Muscle of leg (tissue), 16 donors: ENCODE measurements at places on chromosomes 5 and 9. TPM values are rescaled to one million over a fixed set of nuclear protein-coding genes. Genes with fewer than 3 reads are reported as not detected.

DNA sequence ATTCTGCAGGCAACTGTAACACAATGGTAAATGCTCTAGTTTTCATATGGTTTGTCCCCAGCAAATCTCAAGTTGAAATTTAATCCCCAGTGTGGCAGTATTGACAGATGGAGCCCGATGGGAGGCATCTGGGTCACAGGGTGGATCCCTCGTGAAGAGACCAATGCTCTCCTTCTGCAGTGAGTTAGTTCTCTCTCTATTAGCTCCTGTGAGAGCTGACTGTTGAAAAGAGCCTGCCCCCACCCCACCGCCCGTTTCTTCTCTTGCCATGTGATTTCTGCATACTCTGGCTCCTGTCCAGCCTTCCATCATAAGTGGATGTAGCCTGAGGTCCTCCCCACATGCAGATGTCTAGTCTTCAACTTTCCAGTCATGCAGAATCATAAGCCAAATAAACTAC is 27.0 kb downstream of the IARS1 start:
- H3K27me3 ChIP-seq, result no peaks in the 10 kb centered on the region
- H3K36me3 ChIP-seq, result peaks cover 84% of the 10 kb centered on the region
- no peak overlapping the region for H3K27ac ChIP-seq
- DNase-seq, result no peak
- H3K4me3 ChIP-seq, result no peak overlapping the region

- H3K4me1 ChIP-seq, result no peaks in the 10 kb centered on the region
- no peaks in the 10 kb centered on the region for H3K36me3 ChIP-seq
- DNase-seq, result no peak
- H3K27ac ChIP-seq, result no peak overlapping the region
- no peaks in the 10 kb centered on the region for H3K27me3 ChIP-seq
Observed at GRCh38 chr9:72401396-72401795, 36.4 kb upstream of the ZFAND5 start.

The EQTN gene
- total RNA-seq, result 0.13 TPM

DNA sequence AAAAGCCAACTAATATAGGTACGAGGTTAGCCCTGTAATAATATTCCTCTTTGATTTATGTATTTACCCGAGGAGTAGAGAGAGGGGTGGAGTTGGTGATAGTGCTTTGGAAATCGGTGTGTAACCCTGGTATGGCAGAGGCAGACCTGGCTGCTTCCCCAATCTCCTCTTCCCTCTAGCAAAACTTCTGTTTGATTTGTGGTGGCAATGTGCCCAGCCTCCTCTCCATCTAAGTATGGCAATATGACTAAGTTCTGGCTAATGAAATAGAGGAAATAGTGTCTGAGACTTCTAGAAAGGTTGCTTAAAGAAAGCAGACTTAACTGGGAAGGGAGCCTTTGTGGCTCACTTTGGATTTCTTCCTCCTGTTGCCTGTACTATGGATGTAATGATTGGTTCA is 491.1 kb downstream of the ENC1 start:
- no peaks in the 10 kb centered on the region for H3K36me3 ChIP-seq
- H3K27me3 ChIP-seq, result no peaks in the 10 kb centered on the region
- no peak overlapping the region for H3K4me3 ChIP-seq
- peaks cover 31% of the 10 kb centered on the region for H3K4me1 ChIP-seq
- DNase-seq, result no peak

- H3K36me3 ChIP-seq, result no peaks in the 10 kb centered on the region
- no peak overlapping the region for H3K4me3 ChIP-seq
- H3K27me3 ChIP-seq, result no peaks in the 10 kb centered on the region
- no peak for DNase-seq
- no peak overlapping the region for H3K27ac ChIP-seq
- H3K4me1 ChIP-seq, result no peaks in the 10 kb centered on the region
Observed at GRCh38 chr5:135750506-135750905, 84.0 kb upstream of the SLC25A48 start.

GRCh38 chr5:17235731-17236330 is 18.4 kb downstream of the BASP1 start:
- DNase-seq, result no peak
- no peak overlapping the region for H3K27ac ChIP-seq
- H3K36me3 ChIP-seq, result no peaks in the 10 kb centered on the region
- no peaks in the 10 kb centered on the region for H3K4me1 ChIP-seq

DNA sequence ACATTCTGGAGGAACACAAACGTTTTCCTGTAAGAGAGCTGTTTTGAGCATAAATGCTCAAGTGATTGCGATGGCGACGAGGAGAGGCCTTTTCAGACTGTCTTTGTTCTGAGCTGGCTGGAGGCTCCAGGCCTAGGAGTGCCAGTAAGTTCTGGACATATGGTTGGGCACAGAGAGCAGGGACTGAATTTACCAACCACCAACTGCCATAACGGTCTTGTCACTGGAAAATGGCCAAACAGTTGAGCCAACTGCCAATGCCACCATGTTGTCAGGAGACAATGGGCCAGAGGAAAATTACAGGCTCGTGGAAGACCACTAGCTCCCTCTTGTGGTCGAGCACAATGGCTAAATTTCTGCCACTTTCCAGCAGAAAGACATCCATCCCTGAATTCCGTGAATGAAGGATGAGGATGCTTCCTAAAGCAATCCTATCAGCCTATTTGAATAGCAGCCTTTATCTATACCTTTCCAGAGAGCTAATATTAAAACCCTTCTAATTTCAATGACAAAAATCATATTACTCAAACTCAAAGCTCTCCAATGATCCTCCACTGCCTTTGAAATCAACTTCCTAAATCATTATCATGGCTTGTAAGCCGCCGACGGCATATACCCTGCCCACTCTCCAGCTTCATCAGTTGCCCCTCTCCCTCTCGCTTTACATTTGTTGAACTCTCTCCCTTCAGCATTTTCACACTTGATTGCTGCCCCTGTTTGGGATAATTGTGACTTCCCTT is 66.9 kb upstream of the GLIS3 start:
- H3K36me3 ChIP-seq, result no peaks in the 10 kb centered on the region
- no peak overlapping the region for H3K4me3 ChIP-seq
- H3K4me1 ChIP-seq, result no peaks in the 10 kb centered on the region
- H3K27me3 ChIP-seq, result no peaks in the 10 kb centered on the region
- no peak overlapping the region for H3K27ac ChIP-seq

The GPX3 gene
- total RNA-seq, result 41.5 TPM

DNA sequence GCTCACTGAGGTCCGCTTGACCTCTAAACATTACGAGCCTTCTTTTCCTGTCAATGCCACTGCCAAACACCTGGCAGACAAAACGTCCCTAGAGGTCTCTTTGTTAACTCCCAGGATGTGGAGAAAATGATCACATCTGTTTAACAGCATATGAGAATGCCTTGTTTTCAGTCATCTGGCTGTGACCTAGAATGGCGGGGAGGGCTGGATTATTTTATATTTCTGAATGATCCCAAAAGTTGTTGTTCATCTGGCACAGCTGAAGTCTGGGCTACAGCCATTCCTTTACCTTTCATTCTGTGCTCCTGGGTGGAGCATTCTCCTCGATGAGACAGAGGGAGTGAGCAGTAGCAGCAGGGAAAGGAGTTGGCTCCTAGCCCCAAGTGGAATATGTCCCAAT is 138.2 kb downstream of the PRDM6 start:
- H3K27me3 ChIP-seq, result no peaks in the 10 kb centered on the region
- DNase-seq, result peak; percentile 87
- no peak overlapping the region for H3K4me3 ChIP-seq
- H3K4me1 ChIP-seq, result peaks cover 8% of the 10 kb centered on the region
- no peaks in the 10 kb centered on the region for H3K36me3 ChIP-seq
- no peak overlapping the region for H3K27ac ChIP-seq

GRCh38 chr5:117131876-117132275 is 557.3 kb upstream of the SEMA6A start:
- no peak overlapping the region for H3K4me3 ChIP-seq
- peak; percentile 64 for DNase-seq
- no peaks in the 10 kb centered on the region for H3K36me3 ChIP-seq

DNA sequence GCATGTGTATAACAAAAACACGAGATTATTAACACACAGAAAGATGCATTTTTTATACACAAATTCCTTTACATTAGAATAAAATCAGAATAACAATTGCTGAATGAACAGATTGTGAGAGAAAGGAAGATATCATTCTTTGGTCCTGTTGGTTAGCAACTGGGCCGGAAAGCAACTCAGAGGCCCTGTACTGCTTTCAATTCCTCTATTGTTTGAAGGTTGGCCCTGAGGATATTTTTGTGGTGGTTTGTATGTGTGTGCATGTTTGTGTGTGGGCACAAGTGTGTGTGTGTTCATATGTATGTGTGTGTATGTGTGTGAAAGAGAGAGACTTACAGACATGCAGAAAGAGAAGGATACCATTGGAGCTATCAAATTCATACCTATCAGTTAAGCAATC is 356.8 kb upstream of the DMAC1 start:
- no peak for DNase-seq
- no peaks in the 10 kb centered on the region for H3K27me3 ChIP-seq
- no peak overlapping the region for H3K27ac ChIP-seq

The PCDHB12 gene
- total RNA-seq, result 2.4 TPM

The SRA1 gene
- 21.1 TPM for total RNA-seq

GRCh38 chr5:132181011-132181629 is 46.5 kb downstream of the P4HA2 start:
- H3K4me1 ChIP-seq, result peaks cover 4% of the 10 kb centered on the region
- no peaks in the 10 kb centered on the region for H3K36me3 ChIP-seq
- no peak overlapping the region for H3K4me3 ChIP-seq
- H3K27me3 ChIP-seq, result no peaks in the 10 kb centered on the region
- H3K27ac ChIP-seq, result no peak overlapping the region

The C5orf58 gene
- not detected for total RNA-seq

DNA sequence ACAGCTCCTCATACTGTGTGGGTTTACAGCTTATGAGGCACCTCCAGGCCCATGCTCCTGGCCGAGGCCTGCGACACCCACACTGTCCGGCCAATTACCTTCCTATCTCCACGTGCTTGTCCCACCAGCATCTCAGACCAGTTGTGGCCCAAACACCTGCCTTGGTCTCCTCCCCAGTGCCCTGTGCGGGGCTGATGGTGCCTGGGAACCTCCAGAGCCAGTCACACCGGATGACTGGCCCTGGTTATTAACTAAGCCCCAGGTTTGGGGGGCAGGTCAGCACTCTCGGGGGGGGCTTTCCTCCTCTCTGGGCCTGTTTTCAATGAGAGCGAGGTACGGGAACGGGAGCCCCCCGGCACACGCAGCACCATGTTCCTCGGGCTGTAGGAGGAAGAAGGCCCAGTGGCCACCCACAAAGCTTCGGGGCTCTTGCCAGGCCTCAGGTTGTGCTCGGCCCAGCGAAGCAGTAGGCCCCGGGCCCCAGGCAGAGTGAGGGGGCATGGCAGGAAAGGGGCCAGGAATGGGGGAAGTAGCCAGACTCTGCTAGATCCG is 76.0 kb upstream of the PHYKPL start:
- H3K4me1 ChIP-seq, result peaks cover 18% of the 10 kb centered on the region
- H3K36me3 ChIP-seq, result no peaks in the 10 kb centered on the region
- peaks cover 9% of the 10 kb centered on the region for H3K27me3 ChIP-seq
- H3K27ac ChIP-seq, result no peak overlapping the region
- no peak overlapping the region for H3K4me3 ChIP-seq
- DNase-seq, result no peak

The BTNL8 gene
- 0.09 TPM for total RNA-seq

GRCh38 chr5:143664623-143665022 is 147.3 kb upstream of the HMHB1 start:
- no peak overlapping the region for H3K27ac ChIP-seq
- DNase-seq, result no peak
- H3K4me1 ChIP-seq, result no peaks in the 10 kb centered on the region
- H3K4me3 ChIP-seq, result no peak overlapping the region
- no peaks in the 10 kb centered on the region for H3K27me3 ChIP-seq

The GHR gene
- total RNA-seq, result 15.2 TPM

The PDLIM4 gene
- 29.7 TPM for total RNA-seq

The C7 gene
- 2.3 TPM for total RNA-seq

The ANGPTL2 gene
- total RNA-seq, result 75.6 TPM

The TAF1L gene
- under 0.01 TPM for total RNA-seq

- H3K27me3 ChIP-seq, result no peaks in the 10 kb centered on the region
- no peaks in the 10 kb centered on the region for H3K36me3 ChIP-seq
- H3K4me3 ChIP-seq, result no peak overlapping the region
- H3K27ac ChIP-seq, result no peak overlapping the region
Observed at GRCh38 chr5:110323832-110324231, 402.6 kb downstream of the TMEM232 start.

The FGF10 gene
- 7.8 TPM for total RNA-seq

- no peak overlapping the region for H3K27ac ChIP-seq
- no peaks in the 10 kb centered on the region for H3K27me3 ChIP-seq
- no peak overlapping the region for H3K4me3 ChIP-seq
- no peaks in the 10 kb centered on the region for H3K36me3 ChIP-seq
Observed at GRCh38 chr5:77143998-77144836, 57.1 kb upstream of the ZBED3 start.

GRCh38 chr5:43315682-43316081 is 2.5 kb upstream of the HMGCS1 start:
- H3K4me1 ChIP-seq, result peaks cover 10% of the 10 kb centered on the region
- DNase-seq, result no peak
- no peaks in the 10 kb centered on the region for H3K27me3 ChIP-seq
- H3K27ac ChIP-seq, result no peak overlapping the region

The SPATA31C1 gene
- total RNA-seq, result 0.04 TPM

DNA sequence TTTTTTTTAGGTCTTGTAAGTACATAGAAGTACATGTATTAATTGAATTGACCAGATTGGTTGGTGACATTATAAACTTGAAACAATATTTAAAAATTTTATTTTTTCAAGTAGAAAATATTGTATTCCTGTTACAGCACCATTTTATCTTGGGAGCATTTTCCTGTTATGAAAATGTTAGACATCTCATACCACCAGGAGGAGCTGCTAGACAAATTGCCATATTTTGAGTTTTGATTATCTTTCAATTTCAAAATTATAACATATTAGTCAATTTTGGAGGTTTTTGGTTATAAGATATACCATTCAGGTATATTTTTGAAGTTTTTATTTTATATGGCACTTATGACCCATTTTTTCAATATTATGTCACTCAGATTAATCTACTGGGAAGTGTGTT is 84.4 kb downstream of the CNTLN start:
- H3K36me3 ChIP-seq, result no peaks in the 10 kb centered on the region
- H3K27ac ChIP-seq, result no peak overlapping the region
- H3K4me3 ChIP-seq, result no peak overlapping the region
- no peaks in the 10 kb centered on the region for H3K27me3 ChIP-seq
- H3K4me1 ChIP-seq, result no peaks in the 10 kb centered on the region

GRCh38 chr5:132657676-132658380 is at the start of gene IL13:
TSS of gene IL13 (plus strand) at chr5:132658173. CDS start at chr5:132658187, 14 bp downstream.
- no peak within 1 kb of the TSS for H3K4me3 ChIP-seq
- peaks cover 11% of the 10 kb centered on the region for H3K4me1 ChIP-seq
- H3K27ac ChIP-seq, result no peak within 1 kb of the TSS
- H3K27me3 ChIP-seq, result peaks cover 35% of the 10 kb centered on the region
